ENCODE measurements at places on chromosomes 16 and 17. TPM values are rescaled to one million over a fixed set of nuclear protein-coding genes. Genes with fewer than 3 reads are reported as not detected.

The NXN gene
- 0.28 TPM for total RNA-seq

The SLC47A1 gene
- total RNA-seq = not detected

The PRR35 gene
- not detected for total RNA-seq

The RNF222 gene
- not detected for total RNA-seq

The TBC1D3 gene
- not detected for total RNA-seq

The GFOD2 gene
- 18.3 TPM for total RNA-seq

The KRTAP3-2 gene
- not detected for total RNA-seq

The HLF gene
- 1.3 TPM for total RNA-seq

The MT3 gene
- 5.9 TPM for total RNA-seq

The CTRL gene
- 6.0 TPM for total RNA-seq

The TBC1D3G gene
- not detected for total RNA-seq

The P2RX5 gene
- total RNA-seq = 92.3 TPM

The IRX5 gene
- not detected for total RNA-seq

The KCNJ2 gene
- total RNA-seq = not detected

The KRTAP16-1 gene
- not detected for total RNA-seq

The KRT14 gene
- not detected for total RNA-seq

The C1QTNF8 gene
- not detected for total RNA-seq

The TBC1D3E gene
- total RNA-seq = not detected

The CCL4L2 gene
- total RNA-seq = 11.5 TPM

The RMI2 gene
- 63.8 TPM for total RNA-seq

The HNF1B gene
- 2.9 TPM for total RNA-seq

The CHD3 gene
- 158 TPM for total RNA-seq

The C16orf92 gene
- total RNA-seq = not detected
